ENCODE measurements at places on chromosomes 2 and 18.

GRCh38 chr2:144546933-144547332 is 27.0 kb upstream of the ZEB2 start:
- peak; percentile 45 for DNase-seq

GRCh38 chr2:59779571-59779970 is 773.9 kb downstream of the BCL11A start:
- DNase-seq = no peak

DNA sequence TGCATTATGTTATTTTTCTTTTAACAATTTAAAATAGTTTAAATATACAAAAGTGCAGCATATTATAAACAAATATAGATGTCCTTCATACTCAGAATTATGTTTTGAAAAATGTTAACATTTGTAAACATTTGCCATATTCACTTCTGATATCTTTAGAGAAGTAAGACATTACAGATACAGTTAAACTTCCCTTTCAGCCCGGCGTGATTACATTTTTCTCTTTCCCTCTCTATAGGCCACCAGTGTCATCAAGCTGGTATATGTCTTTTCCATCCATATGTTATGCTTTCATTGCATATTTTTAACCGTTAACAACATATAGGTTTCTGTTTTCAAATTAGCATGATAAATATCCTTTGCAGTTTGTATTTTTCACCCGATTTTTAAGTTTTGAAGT is 27.1 kb downstream of the TTC39C start:
- DNase-seq = no peak

DNA sequence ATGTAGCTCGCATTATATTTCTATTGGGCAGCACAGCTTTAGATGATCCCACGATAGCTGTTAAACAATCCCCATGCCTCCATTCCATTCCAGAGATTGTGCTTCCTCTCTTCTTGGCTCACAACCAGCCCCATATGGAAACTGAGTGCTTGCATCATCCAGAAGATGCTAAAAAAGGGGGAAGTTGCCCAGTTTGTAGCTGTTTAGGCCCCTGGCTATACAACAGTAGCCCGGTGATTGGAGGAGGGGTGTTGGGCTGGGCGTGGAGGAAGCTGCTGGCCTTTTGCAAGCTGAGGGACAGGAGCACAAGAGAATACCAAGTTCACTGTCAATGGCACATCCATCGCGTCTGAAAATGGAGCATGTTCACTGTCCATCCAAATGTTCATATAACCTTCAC is 360.2 kb downstream of the ALK start:
- DNase-seq = no peak

DNA sequence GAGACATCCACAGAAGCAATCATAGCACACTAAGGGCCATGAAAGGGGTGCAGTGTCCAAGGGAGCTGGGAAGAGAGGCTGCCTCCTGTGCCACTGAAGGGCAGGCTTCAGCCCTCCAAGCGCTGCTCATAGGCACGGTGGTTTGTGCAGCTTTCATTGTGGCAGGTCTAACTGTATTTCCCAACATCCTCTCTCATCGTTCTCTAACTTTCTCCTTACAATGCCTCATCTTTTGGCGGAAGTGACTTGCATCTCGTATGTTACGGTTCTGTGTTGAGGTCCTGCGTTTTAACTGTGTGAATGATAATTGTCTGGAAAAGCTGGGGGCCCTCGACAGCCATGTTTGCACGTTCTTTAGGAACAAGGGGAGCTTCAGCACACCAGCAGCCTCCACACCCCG is 213.9 kb downstream of the GBX2 start:
- DNase-seq = no peak

Measured in left hindlimb (tissue), 1 donor.